ENCODE measurements at places on chromosomes 1 and 21.

DNA sequence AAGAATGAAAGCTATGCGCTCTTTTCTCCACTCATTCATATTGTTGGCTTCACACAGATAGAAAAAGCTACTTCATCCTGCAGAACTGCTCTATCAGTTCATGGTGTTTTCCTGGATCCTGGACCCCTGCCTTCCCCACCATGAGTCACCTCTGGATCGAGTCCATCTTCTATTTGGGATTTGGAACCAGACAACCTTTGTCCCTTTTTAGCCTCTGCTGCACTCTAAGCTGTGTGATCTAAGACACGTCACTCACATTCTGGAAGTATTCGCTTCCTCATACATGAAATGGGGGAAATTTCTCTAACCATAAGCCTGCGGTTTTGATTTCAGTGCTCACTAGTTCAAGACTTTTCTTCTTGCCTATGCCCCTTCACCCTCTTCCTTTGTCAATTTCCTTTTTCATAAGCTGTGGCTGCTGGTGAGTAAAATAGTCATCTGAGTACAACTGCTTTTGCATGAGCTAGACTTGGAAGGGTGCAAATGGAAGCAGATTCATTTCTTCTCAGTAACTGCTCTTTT is 14.1 kb upstream of the DEGS1 start:
- DNase-seq: no peak

DNA sequence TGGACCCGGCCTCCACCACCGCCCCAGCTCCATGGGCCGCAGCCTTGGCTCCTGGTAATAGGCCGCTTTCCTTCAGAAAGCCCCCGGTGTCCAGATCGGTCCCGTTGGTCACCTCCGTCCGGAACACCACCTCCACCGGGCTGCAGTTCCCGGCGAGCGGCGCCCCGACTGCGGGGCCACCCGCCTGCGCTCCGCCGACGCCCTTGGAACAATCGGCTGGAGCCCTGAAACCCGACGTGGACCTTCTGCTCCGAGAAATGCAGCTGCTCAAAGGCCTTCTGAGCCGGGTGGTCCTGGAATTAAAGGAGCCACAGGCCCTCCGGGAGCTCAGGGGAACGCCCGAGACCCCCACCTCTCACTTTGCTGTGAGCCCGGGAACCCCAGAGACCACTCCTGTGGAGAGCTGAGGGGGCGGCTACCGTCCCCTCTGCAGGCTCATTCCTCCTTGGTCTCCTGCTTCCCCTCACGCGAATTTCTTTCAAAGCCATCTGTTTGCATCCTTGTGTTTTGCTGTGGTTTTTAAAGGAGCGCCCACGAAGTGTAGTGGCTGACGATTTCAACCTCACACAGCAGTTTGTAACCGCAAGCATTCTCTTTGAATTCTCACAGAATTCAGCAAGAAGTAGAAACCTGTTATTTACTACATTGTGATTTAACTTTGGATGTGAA is 6.0 kb downstream of the FCRLB start:
- no peak for DNase-seq

GRCh38 chr1:85374160-85374559 is 90.8 kb downstream of the DDAH1 start:
- DNase-seq: no peak

GRCh38 chr1:229342656-229343569 is at the start of gene CCSAP:
TSS of gene CCSAP (minus strand) at chr1:229343047. CDS start at chr1:229342465, 582 bp downstream.
- DNase-seq: peak; percentile 87

DNA sequence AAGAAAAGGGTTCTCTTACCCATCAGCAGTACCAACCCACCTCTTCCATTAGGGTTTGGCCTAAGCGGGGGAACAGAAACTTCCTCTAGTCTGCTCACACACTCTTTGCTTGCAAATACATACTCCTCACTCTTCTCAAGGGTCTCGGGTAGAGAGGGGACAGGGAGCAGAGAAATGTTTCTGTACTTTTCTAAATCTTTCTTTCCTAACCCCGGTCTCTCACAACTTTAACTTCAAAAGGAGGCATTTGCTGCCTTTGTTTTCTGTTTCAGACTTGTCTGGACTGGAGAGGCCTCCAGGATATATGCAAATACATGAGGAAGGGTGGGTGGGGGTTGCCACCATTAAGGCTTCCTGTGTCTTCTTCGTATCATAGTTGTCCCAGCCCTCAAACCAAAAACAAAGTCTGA is 10.5 kb upstream of the LAX1 start:
- no peak for DNase-seq

DNA sequence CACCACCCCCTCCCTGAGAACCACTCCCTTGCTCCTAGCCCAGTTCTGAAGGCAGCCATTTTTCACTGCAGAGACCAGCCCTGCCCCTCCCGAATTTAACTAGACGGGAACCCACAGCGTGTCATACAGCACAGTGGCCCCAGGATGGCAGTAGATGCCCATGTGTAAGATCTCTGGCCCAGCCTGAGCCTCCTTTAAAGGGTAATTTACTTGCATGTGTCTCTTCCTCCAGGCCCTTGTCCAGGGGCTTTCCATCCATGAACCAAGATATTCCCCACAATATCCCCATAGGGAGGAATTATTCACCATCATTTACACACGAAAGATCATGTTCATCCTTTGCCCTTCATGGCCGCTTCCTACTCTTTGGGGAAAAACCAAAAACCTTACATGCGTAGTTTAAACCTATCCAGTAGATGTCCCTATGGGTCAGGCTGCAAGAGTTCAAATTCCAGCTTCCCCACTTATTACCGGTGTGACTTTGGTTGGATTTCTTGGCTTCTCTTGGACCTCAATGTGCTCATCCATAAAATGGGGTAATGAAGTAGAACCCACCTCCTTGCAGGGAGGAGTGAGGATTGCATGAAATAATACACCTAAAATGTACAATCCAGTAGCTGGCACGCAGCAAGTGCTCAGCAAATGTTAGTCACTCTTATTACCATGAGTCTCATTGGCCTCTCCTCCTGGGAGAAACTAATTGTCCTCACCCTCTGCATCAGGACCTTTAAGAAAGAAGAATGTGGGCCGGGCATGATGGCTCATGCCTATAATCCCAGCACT is 4.0 kb upstream of the LACTBL1 start:
- DNase-seq: peak; percentile 84

- DNase-seq: peak; percentile 1
Measured at GRCh38 chr1:29827237-29827750, 591.0 kb downstream of the PTPRU start.

DNA sequence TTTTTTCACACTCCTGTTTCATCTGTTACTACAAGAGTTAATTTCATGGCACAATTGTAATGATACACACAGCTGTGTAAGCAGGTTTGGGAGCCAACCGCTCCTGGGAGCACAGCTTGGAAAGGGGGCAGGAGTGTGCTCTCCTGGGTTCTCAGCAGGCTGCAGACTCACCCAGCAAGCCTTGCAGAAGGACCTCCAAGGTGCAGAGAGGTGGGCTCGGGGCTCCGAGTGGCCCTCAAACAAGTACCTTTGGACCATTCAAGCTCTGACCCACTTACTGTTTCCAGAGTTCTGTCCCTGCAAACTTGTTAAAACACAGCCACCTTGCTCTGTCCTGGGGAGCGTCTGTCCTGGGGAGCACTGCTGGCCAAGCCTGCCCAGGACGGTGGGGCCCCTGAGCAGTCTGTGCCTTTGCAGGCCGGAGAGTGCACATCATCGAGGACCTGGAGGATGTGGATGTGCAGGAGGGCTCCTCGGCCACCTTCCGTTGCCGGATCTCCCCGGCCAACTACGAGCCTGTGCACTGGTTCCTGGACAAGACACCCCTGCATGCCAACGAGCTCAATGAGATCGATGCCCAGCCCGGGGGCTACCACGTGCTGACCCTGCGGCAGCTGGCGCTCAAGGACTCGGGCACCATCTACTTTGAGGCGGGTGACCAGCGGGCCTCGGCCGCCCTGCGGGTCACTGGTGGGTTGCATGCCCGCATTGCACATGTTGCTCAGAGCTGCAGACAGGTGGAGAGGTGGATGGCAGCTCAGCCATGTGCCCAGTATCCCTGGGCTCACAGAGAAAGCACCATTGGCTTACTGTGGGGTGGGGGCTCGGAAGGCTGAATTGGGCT is 78.0 kb downstream of the OBSCN start:
- no peak for DNase-seq

DNA sequence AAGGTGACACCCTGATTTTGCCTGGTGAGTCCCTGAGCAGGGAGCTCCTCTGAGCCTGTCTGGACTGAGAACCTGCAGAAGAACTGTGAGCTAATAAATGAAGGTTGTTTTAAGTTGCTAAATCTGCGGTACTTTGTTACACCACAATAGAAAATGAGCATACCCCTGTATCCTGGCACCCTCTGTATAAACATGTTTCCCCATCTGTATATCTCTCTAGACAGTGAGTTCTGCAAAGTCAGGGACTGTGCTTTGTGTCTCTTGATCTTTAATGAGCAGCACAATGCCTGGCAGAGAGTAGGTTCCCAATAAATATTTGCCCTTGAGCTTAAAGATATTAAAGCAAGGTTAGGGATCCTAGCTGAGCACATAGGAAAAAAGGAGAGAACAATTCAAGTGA is 228.8 kb downstream of the OMA1 start:
- no peak for DNase-seq

GRCh38 chr1:59765011-59765730 is 49.6 kb upstream of the HOOK1 start:
- no peak for DNase-seq

DNA sequence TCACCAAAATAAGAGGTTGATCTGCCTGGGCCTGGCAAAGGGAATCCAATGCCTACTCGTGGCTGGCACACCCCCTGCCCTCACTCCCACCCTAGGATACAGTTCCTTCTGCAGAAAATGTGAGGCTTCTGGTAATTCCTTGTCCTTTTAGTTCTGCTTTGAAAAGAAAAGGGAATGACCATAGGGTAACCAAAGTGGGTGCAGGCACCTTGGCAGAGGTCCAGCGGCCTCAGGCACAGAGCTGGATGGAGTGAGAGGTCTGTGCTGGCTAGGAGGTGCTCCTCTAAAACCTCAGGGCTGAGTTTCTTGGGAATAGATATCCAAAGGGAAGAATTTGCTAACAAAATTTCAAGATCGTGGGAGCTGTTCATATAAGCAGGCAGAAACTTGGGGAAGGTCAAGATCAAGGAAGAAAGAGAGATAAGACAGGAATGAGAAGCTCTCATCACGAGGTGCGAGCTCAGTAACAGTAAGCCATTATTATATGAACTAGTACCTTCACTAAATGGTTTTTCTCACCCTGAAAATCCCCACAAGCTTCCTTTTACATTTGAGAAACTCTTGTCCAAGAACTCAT is 293.1 kb upstream of the LYPLAL1 start:
- no peak for DNase-seq

DNA sequence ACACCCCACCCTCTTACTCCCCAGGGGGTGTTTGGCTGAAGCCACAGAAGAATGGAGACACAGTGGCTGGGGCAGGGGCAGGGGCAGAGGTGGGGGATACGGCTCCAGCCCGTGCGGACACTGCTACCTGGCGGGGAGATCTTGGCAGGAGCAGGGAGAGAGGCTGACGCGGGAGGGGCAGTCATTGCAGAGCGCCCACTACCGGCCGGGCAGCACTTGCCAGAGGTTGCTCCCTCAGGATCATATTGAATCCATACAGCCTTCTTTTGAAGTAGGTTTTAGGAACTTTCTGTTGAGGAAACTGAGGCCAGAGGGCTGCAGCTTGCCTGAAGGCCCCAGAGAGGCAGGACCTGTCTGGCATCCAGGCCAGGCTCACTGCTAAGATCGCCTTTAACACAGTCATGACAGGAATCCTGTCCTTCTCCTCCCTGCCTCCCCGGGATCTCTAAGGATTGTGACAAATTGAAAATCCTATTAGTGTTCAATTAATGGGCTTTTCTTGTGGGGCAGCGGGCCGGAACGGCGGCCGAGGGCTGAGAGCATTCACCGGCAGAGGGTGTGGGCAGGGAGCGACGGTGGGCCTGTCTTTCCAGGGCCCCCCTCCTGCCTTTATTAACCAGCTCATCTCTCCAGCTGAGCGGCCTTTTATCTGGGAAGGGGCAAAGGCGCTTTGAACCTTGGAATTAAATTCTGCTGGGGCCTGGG is 65.5 kb upstream of the WNT4 start:
- DNase-seq: no peak

GRCh38 chr1:81217058-81217457 is 583.7 kb upstream of the ADGRL2 start:
- DNase-seq: no peak

DNA sequence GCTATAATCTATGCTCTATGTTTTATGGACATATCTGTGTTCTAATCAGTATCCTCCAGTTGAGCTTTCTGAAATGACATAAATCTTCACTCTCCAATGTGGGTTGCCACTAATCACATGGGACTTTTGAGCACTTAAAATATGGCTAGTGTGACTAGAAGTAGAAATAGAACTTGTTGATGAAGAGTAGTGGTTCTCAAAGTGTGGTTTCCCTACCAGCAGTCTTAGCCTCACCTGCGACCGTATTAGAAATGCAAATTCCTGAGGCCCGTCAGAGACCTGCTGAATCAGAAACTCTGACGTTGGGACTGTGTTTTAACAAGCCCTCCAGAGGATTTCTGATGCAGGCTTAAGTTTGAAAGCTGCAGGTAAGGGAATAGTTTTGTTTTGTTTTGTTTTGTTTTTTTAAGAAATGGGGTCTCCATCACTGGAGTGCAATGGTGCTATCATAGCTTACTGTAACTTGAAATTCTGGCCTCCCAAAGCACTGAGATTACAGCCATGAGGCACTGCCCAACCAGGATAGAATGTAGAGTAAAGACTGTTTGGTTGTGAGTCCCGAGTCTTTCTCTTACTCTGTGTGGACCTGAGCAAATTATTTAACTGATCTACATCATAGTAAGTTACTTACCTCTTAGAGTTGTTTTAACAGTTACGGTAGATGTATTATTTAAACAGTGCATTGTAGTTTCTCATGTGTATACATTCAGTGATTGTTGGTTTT is 21.7 kb downstream of the GLRX2 start:
- no peak for DNase-seq

DNA sequence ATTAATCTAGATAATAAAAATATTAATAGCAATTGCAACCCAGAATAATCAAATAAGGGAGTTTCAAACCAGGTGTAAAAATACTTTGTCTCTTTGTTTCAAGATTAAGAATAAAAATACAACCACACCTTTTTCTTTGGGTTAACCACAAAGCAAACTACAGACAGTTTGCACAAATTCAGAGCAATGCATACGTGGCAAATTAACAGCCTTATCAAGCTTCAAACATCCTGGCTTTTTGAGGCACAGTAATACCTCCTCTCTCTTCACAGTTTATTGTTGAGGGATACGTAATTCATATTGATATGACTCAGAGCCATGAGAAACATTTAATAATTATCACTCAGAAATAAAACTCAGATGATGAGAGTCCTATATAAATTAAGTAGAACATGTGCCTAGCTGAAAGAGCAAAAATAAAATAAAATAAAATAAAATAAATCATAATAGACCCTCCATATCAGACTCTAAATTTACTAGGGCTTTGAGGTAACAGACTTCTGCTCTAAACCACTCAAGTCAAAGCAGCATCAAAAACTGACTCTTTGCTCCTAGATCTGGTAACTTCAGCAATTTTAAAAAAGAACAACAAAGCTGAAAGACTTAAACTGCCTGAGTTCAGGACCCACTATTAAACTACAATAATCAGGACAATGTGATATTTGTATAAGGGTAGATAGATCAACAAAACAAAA is 11.4 kb downstream of the EDEM3 start:
- no peak for DNase-seq
